ENCODE measurements at places on chromosomes 13 and 19. TPM values are rescaled to one million over a fixed set of nuclear protein-coding genes. Genes with fewer than 3 reads are reported as not detected.

Gene DENND1C
- total RNA-seq: not detected

Gene GZMM
- total RNA-seq: not detected

Gene ZNF723
- not detected for total RNA-seq

Gene ZIC5
- total RNA-seq: not detected

Gene OR7D2
- total RNA-seq: not detected

Gene PEAK3
- total RNA-seq: not detected

Gene PSG3
- total RNA-seq: 0.13 TPM

Gene TNFSF13B
- total RNA-seq: 0.94 TPM

Gene KLHL1
- not detected for total RNA-seq

Gene CCDC8
- total RNA-seq: 0.19 TPM

Gene TEX26
- not detected for total RNA-seq

Gene LMTK3
- 0.06 TPM for total RNA-seq

Gene PSG7
- not detected for total RNA-seq

Gene FCGBP
- total RNA-seq: under 0.01 TPM

Gene PLIN4
- 3.3 TPM for total RNA-seq

Measured in bladder microvascular endothelial cell (primary cell).